Right lung (tissue), 10 donors: ENCODE measurements at places on chromosomes 11 and 22. TPM values are rescaled to one million over a fixed set of nuclear protein-coding genes. Genes with fewer than 3 reads are reported as not detected.

The C11orf21 gene
- 2.5 TPM for polyA plus RNA-seq

- DNase-seq, result no peak
These were observed 178.2 kb downstream of the GRIK4 start for GRCh38 chr11:120689596-120690275.

- no peak for DNase-seq
These were observed 144.9 kb downstream of the PGR start for GRCh38 chr11:100984668-100985067.

DNA sequence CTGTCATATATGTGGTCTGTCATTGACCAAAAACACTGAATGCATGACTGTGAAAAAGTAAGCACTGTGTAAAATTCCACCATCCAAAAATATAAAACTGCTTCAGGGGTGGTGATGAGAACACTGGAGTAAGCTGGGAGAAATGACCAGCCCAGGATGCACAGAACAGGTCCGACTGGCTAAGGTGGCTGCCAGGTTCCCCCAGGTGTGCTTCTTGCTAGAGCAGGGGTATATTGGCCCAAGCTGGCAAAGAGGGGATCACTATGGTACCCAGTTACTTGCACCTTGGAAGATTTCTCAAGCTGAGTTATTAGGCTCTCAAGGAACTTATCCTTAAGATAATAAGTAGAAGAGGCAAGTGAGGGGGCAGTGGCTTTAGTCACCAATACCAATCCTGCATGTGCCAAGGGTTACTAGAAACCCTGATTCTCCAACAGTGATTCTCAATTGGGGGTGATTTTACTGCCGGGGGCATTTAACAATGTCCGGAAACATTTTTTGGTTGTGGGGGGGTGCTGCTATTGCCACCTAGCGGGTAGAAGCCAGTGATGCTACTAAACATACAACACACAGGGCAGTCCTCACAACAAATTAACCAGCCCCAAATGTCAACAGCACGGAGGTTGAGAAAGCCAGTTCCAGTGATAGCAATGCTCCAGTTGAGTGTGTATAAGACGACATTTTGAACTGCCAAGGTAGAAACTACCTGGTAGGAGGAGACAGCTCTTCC lies 15.7 kb downstream of the SNU13 start:
- DNase-seq, result no peak
